ENCODE measurements at places on chromosomes 3 and 15.

GRCh38 chr3:49489247-49489646, 19.2 kb downstream of the DAG1 start:
- DNase-seq, result no peak

- no peak for DNase-seq
These were observed 48.8 kb downstream of the EPHA6 start for GRCh38 chr3:96863129-96863740.

- no peak for DNase-seq
These were observed 1029.2 kb downstream of the EPHA3 start for GRCh38 chr3:90136456-90137191.

- DNase-seq, result no peak
These were observed 52.5 kb upstream of the ROPN1B start for GRCh38 chr3:125916376-125916978.

DNA sequence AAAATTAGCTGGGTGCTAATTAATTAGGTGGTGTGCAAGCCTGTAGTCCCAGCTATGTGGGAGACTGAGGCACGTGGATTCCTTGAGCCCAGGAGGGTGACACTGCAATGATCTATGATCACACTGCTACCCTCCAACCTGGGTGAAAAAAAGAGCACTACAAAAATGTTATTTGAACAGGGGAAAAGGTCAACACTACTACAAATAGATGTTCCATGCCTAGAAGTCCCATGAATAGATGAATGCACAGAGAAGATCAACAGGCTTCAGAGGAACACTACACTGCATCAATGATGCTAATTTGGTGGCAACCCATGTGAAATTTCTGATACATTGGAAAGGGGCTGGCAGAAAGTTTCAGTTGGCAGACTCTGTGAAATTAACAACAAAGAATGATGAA, 105.4 kb upstream of the FHIT start:
- no peak for DNase-seq

DNA sequence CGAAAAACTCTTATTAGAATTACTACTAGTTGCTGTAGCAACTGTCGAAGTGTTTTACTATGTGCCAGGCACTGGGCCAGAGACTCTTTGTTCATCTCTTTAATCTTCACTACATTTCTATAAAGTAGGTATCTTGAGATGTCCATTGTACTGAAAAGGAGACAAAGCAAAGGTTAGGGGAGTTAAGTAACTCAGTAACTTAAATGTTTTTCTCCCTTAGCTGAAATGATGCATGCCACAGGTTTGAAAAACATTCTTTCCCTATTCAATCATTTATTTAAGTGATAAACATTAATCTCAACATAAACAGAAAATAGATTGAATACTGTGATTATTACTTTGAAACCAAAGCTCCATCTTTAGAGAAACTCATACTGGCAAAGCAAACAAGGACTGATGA, 776.2 kb downstream of the FHIT start:
- DNase-seq, result no peak

- no peak for DNase-seq
These were observed 76.2 kb downstream of the POLR2M start for GRCh38 chr15:57782731-57783130.

GRCh38 chr3:56782906-56783305, 18.8 kb downstream of the ARHGEF3 start:
- DNase-seq, result no peak

- DNase-seq, result no peak
These were observed 43.8 kb upstream of the USP50 start for GRCh38 chr15:50590288-50590687.

DNA sequence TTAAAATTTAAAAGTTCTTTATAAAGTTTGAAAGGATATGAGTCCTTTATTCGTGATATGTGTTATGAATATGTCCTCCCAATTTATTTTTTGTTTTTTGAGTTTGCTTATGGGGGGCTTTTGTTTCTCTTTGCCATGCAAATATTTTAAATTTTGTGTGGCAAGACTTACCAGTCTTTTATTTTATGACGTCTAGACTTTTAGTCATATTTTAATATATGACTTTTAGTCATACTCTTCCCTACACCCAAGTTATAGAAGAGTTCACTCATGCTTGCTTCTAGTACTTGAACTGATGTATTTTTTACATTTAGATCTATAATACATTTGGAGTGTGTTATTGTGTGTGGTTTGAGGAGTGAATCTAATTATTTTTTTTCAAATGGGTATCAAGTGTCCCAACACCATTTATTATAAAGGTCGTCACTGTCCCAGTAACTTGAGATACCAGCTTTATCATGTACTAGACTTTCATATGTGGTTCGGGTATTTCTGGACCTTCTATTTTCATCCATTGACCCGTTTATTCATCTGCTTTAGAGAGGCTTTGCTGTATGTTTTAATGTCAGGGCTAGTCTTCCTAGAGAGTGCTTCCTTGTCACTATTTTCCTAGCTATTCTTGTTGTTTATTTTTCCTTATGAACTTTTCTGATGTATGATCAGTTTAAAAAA, 755 bp downstream of the PARP15 start:
- no peak for DNase-seq

DNA sequence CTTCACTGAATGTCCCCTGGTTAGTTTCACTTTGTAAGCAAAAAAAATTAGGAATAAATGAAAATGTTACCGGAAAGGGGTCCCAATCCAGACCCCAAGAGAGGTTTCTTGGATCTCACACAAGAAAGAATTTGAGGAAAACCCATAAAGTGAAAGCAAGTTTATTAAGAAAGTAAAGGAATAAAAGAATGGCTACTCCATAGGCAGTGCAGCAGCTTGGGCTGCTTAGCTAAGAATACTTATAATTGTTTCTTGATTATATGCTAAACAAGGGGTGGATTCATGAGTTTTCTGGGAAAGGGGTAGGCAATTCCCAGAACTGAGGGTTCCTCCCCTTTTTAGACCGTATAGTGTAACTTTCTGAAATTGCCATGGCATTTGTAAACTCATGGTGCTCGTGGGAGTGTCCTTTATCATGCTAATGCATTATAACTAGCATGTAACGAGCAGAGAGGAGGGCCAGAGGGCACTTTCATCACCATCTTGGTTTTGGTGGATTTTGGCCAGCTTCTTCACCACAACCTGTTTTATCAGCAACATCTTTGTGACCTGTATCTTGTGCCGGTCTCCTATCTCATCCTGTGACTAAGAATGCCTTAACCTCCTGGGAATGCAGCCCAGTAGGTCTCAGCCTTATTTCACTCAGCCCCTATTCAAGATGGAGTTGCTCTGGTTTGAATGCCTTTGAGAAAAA, 41.0 kb upstream of the CMSS1 start:
- DNase-seq, result no peak

DNA sequence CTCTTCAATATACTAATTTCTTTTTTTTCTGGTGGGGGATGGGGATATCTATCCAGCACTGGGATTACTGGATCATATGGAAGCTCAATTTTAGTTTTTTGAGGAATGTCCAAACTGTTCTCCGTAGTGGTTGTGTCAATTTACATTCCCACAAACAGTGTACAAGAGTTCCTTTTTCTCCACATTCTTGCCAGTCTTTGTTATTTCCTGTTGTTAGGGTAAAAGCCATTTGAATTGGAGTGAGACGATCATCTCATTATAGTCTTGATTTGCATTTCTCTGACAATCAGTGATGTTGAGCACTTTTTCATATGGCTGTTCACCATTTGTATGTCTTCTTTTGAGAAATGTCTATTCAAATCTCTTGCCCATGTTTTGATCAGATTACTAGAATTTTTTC, 12.8 kb upstream of the WDR49 start:
- DNase-seq, result no peak

DNA sequence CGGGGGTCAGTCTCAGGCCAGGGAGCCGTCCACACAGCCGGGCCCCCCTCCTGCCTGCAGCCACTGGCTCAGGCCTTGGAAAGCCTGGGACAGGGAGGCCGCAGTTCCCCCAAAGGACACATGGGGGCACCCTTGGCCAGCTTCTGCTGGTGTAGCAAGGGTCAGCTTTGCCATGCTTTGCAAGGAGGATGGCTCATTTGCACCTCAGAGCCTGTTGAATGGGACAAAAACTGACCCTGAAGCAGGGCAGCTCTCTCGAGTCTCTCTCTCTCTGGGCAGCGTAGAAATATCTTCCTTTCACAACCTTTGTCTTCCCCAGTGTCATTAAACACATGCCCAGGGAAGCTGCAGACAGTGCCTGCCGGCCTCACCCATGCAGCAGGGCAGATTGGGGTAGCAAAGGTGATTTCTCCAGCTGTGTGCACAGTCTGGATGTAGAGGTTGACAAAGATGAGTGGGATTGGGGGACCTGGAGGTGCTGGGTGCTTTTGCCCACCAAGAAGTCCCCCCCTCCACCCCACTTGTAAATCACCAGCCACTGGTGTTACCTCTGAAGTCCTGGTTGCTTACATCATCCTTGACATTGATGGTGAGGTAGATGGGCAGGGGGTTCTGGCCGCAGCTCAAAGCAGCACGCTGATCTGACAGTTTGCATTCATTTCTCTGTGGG, 17.4 kb upstream of the EHD4 start:
- peak; percentile 91 for DNase-seq

- DNase-seq, result no peak
These were observed 287.0 kb downstream of the ZIC4 start for GRCh38 chr3:147119346-147119745.

GRCh38 chr15:56820333-56820732, 87.0 kb upstream of the ZNF280D start:
- DNase-seq, result no peak

- no peak for DNase-seq
These were observed 25.2 kb upstream of the CLSTN2 start for GRCh38 chr3:139909811-139910210.

- DNase-seq, result no peak
These were observed 13.7 kb downstream of the PLEKHO2 start for GRCh38 chr15:64855205-64855975.

DNA sequence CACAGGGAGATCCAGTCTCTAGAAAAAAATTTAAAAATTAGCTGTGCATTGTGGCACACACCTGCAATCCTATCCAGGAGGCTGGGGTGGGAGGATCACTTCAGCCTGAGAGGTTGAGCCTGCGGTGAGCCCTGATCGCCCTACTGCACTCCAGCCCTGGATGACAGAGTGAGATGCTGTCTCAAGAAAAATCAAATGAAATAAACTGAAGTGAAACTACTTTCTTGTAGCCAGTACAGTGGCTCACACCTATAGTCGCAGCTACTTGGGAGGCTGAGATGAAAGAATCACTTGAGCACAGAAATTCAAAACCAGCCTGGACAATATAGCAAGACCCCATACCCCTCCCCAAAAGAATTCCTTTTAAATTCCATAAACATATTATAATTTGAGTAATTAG, 35.4 kb downstream of the SMARCC1 start:
- DNase-seq, result no peak

- DNase-seq, result peak; percentile 64
These were observed 16.1 kb downstream of the PAQR9 start for GRCh38 chr3:142947352-142947751.

- DNase-seq, result no peak
These were observed 495.8 kb downstream of the NTRK3 start for GRCh38 chr15:87760547-87761314.

DNA sequence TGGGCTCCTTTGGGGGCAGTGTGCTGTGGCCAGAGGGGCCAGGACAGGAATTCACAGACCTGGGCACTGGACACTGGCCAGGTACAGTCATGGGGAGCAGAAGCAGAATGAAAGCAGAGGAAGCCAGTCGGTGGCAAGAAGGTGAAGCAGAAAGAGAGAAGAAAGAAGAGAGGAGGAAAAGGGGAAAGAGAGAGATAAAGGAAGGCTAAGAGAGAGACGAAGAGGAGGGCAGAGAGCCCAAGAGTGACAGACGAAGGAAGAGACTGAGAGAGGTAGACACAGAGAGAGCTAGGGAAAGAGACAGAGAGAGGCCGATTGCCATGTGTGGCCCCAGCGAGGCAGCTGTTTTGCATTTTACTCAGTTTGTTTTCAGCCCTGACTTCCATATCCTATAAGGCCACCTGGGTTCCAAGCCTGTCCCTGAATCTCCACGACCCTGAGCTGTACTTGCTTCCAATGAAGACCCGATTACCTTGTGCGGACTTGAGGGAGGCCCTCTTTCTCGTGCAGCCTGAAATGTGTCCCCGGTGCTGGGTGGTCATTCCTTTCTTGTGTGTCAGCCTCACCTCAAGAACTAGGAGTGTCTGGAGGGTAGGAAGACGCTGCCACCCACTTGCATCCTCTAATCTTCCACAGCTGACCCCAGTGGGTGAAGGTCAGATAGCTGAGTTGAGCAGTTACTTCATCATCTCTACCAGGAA, 73.9 kb downstream of the LSM3 start:
- DNase-seq, result no peak

DNA sequence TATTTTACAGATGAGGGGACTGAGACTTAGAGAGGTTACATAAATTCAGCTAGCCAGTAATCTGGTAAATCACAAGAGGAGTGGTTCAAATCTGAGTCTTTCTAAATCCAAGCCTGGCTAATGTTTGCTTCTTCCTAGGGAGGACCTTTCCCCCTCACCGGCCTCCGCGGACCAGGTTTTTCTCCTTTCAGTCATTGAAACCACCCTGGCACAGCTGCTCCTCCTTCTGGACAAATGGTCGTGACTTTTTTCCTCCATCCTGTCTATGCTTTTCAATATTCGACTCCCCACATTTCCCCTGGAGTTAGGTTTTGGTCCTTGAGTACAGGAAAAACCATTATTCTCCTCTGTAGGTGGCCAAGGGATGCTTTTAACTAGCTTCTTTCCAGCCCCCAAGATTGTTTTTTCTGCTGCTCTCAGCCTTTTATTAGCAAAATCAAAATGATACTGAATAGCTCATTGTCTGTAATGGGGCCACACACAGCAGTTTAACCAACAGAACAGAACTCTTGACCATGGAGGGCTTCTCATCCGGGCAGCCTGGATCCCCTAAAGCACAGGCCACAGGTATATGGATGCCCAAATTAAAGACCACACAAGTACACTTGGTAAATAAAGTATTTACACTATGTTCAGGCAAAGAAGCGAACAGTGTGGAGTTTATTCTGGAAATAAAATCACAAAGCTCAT, 85.9 kb upstream of the KLHL25 start:
- DNase-seq, result no peak

DNA sequence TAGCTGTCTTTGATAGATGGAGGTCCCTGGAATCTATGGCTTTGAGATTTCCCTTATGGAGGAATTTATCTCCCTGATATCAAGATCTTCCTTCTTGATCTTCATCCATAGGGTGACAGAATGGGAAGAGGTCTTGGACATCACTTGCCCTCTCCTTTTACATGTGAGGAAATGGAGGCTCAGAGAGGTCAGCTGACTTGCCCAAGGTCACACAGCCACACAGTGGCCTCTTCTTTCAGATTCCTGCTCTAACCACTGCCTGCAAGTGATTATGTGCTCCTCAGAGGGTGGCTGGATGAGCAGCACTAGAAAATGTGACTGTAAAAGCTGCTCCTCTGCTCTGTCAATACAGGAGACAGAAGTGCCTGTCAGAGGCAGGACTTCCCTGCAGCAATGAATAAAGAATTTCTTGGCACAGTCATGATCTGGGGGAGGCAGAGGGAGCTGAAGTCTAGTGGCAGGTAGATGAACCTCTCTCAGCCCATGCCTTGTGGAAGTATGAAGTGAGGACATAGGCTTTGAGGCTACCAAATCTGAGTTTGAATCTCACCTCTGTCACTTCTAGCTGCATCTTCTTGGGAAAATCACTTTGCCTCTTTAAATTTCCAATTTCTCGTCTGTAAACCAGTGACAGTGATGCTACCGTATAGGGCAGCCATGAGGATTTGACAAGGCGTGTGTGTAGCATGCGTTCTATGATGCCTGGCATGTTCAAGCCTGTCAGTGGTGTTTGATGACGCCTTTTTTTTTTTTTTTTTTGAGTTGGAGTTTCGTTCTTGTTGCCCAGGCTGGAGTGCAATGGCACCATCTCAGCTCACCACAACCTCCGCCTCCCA, 12.0 kb downstream of the SSUH2 start:
- no peak for DNase-seq
